Testis (tissue), 5 donors: ENCODE measurements at places on chromosomes 4 and X. TPM values are rescaled to one million over a fixed set of nuclear protein-coding genes. Genes with fewer than 3 reads are reported as not detected.

The SMIM31 gene
- not detected for total RNA-seq

The TMEM131L gene
- total RNA-seq, result 15.0 TPM

The NAP1L3 gene
- total RNA-seq, result 51.3 TPM

DNA sequence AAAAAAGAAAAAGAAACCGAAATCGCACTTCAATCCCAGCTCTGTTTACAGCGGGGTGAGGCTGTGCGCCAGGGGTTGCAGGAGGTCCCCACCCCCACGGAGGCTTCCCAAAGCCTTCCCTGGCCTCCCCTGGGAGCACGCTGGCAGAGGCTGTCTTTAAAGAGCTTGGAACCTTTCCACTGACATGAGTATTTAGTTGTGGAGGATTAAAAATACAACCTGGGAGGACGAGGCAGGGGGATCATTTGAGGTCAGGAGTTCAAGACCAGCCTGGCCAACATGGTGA is 69.1 kb downstream of the PPP2R2C start:
- DNase-seq, result no peak

- DNase-seq, result peak; percentile 86
Measured at GRCh38 chr4:6732441-6733357, 16.7 kb downstream of the BLOC1S4 start.

DNA sequence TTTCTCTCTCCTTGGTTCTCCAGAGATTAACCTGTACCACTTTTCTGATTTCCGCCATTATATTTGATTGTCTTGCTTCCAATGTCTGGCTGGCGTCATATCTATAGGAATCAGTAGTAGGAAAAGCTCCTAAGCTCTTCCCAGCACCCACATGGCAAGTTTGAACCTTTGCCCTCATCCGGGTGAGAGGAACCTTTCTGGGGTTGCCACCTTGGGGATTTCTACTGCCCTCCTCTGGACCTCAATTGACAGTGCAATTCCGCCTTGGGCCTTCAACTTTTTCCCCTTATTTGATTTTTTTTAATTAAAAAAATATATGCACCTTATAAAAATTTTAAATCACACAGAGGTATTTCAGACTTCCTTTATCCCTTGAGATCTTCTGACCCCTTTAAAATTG is 2.0 kb upstream of the CXorf66 start:
- no peak for DNase-seq

DNA sequence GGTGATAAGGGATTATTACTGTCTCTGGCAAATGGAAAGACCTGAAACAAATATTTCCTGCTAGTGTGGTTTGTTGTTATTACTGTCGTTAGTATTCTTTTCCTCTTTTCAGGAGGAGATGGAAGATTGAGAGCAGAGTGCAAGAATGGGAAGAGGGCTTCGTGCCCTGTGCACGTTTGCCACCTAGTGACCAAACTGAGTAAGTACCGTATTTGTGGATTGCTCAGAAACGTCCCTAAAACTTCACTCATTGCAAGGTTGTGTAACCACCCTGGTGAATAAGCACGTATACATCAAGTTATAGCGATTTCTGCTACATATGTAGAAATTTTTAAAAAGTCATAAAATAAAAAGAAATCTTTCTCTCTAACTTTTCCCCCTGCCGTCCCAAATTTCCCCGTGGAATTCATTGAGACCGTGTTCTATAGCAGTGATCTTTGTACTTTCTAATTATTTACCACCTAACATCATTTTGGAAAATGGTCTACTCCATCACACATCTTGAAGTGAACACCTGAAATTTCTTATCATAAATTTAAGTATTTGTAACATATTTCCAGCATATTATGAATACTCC is 24.3 kb downstream of the LINC00632 start:
- peak; percentile 22 for DNase-seq

GRCh38 chr4:23161787-23162186 is 469.1 kb downstream of the GBA3 start:
- DNase-seq, result no peak

- no peak for DNase-seq
Measured at GRCh38 chr4:107559653-107560052, 160.4 kb downstream of the PAPSS1 start.

- no peak for DNase-seq
Measured at GRCh38 chr4:47526281-47526680, 41.2 kb downstream of the ATP10D start.
